ENCODE measurements at places on chromosomes 5 and 9.
A peak's percentile ranks its signal among the peaks of the same experiment; 100 is the strongest.

- DNase-seq: no peak
These were observed 11.4 kb downstream of the AIF1L start for GRCh38 chr9:131107760-131108159.

DNA sequence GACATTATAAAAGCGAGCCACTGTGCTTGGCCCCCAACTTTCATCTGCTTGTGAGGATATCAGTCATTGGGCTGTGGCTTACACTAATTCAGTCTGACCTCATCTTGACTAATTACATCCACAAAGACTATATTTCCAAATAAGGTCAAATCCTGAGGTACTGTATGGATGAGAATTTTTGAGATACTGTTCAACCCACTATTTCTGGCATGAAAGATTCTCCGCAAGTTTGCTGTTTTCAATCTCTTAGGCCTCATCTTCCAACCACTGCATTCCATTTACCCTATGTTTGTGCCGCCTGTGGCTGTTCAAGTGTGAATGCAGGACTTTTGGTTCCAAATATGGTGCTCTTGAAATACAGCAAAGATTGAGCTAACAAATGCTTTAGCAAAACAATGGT is 400.9 kb upstream of the SGCD start:
- DNase-seq: no peak

DNA sequence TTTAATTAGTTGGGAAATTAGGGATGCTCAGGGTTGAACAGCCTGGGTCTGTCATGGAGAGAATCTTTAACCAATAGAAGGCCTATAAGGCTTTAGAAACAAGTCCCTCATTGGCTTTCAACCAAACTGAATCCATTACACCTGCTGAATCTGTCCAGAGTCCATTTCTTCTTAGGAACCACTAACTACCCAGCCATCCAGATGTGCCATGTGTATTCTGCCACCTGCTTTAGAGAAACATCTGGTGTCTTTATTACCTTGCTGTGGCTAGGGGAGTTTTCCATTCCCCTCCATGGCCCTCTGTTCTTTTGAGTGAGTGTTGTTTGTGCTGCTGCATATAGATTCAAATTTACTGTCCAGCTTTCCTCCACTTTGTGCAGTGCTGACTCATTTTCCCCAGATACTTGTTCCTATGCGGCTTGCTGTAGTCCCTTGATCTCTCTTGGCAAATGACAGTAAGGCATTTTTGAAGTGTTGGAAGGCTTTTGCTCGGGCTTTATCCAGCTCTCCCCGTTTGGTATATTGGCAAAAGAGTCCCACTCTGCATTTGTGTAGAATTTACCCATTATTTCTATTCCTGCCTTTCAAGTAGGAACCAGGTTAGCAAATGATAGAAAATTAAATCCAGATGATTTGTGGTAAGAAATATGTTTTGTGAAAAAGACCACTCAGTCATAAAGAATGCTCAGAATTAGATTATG is 54.6 kb downstream of the NLN start:
- DNase-seq: no peak

GRCh38 chr5:132782101-132782500 is 5.1 kb upstream of the SEPTIN8 start:
- no peak for DNase-seq

DNA sequence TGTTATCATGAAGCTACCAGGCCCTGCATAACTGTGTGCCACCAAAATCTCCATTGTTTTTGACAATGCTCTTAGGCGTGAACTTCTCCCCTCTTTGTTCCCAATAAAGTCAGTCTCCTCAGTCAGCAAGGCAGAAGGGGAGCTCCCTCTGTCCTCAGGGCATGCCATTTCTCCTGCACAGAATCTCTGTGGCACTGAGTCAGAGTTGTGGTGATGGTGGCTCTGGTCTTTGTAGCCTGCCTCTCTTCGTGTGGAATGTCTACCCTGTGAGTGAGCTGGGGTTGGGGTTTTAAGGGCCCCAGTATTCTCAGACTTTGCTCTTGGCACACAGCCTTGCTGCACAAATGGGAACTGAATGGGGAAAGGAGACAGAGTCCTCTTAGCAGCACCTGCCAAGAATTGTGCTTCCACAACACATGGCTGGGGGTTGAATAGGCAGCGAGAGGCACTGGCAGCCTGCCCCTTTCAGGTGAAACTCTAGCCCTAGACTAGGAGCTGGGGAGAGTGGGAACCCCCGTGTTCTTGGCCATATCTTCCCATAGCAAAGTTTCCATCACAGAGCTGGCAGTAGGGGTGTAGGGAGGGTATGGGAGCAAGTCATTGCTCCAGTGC is 146.6 kb downstream of the SH3GL2 start:
- DNase-seq: no peak

DNA sequence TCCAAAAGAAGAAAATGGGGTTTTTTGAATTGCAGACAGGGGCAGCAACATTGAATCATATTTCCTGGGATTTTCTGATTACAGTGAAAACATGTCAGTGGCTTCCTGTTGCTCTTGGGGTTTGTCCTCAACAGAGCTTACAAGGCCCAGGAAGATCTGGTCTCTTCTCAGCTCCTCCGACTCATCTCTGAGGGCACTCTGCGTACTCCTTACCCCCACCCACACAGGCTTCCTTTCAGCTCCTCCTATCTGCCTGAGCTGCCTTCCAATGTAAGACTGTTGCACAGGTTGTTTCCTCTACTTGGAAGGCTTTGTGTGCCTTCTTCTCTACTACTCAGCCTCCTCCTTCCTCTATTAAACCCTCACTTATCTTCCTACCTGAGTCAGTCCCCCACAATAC is 245.1 kb upstream of the MEF2C start:
- no peak for DNase-seq

GRCh38 chr5:54215233-54215736 is 95.1 kb downstream of the ARL15 start:
- DNase-seq: no peak

DNA sequence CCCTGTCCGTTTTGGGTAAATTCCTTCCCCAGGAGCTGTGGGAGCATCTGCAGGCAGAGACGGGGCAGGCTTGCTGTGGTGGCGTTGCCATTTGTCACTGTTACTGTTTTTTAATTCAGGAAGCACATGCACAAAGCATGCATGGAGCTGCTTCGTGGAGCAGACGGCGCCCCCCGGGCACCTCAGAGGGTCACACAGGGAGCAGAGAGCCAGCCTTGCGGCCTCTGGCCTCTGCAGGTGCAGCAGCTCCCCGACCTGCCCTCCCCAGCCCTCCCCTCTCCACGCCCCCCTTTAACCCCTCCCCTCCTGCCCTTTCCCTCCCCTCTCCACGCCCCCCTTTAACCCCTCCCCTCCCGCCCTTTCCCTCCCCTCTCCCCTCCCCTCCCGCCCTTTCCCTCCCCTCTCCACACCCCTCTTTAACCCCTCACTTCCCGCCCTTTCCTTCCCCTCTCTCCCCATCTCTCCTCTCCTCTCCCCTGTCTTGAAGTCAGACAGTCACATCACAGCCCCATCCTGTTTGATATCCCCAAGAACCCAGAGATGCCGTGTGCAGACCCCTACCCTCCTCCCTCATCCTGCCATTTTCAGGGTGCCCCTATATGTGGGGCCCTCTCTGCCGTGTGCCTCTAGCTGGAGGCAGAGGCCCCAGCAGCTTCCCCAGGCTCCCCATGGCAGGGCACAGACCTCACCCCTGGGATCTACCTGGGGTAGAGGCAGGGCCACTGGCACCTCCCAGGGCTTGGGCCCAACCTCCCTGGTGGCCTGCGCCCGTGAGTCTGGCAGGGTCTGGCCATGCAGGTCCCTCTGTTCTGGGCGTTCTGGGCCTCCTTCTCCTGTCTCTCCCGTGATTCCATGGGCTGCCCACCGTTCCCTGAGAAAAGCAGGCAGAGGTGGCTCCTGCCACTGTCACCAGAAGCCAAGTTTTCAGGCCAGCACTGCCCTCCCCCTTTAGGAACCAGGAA is 29.6 kb upstream of the UBAC1 start:
- DNase-seq: no peak

DNA sequence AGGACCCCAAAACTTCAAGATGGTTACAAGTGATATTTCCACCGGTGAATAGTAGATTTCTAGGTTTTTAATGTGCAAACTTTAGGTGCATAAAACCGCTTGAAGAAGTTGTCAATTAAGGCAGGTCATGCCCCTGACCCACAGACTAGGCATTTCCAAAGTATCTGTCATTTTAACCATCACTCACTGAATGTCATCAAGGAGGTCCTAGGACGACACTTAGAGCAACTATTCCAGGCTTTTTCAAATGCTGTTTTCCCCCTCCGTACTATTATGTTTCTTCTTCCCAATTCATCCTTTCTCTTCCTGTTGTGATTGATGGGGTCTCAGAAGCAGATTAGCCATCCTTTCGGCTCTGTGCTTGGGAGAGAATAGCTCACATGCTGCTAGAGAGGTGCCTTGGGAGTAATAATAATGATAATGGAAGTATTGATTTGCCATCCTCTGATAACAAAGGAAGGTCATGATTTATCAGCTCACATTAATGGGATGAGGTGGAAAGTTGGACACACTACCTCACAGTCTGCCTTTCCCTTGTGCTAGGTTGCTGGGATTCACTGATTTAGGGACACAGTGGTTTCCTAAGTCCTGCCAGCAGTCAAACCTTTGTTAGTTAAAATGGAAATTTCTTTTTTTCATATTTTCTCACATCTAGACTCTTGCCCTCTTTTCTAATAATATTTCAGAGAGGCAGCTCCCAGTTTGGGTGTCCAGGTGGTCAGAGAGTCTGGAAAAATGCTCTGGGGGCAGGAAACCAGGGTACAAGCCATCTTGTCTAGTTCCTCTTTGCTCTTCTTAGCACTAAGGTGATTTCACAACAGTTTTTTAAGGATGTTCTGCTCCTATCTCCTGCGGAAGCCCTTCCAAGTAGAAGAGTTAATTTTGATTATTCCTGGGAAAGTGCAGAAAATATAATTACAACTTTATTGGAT is 67.0 kb downstream of the PTTG1 start:
- DNase-seq: no peak

GRCh38 chr5:122180146-122180712 is 50.9 kb downstream of the ZNF474 start:
- DNase-seq: no peak

DNA sequence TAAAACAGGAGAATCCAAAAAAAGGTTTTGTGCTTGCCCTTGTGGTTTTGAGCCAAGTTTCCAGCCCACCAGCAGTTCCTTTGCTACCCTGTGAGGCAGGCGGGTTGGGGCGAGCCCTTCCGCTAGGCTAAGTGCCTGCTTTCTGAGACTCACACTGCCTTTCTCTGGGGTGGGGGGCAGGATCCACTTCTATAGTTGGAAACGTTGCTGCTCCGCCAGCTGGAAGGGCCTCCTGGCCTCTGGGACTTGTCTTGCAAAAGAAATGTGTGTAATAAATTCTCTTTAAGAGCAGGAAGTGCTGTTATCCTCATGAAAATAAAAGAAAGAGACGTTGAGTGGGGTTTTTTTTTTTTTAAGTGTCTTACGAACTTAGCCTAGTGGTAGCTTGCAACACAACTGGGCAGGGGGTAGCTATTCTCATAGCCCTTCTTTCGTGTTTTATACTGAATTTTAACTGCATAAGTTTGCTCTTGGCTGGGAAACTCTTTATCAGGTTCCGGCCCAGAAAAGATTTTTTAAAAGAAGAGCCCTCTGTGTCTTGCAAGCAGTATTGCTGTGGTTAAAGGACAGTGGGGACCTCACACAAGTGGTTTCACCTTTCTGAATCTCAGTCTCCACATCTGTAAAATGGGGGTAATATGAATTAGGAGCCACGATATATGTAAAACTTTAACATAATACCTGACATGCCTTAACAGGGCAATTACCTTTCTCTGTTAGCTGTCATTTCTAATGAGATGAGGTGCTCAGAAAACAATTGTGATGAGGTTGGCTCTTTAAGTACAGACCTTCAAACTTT is 19.8 kb downstream of the JADE2 start:
- no peak for DNase-seq

DNA sequence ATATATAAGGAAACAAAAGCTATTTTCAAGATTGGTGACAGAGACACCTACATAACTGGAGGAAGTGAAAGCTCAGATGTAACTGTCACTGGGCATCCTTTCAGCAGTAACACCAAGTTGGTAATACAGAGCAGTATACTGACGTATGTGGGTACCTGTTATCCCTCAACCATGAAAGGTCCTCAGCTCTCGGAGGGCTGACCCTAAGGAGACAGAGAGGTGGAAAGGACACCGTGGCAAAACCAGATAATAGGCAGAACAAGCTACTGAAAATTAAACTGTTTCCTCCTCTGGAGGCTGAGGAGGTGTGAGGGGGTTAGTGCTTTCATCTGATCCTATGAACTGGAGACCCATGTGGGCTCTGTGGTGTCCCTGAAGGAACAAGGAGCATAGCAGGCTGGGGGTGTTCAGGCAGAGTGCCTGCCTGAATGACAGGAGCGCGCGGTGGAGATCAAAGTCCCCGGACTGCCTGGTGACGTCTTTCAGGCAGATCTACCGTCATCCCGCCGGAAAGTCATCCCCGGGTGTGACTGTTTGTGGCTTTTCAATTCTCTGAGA is 130.2 kb upstream of the FSTL4 start:
- DNase-seq: no peak

- DNase-seq: no peak
These were observed 63.5 kb upstream of the MOCS2 start for GRCh38 chr5:53173083-53173482.

- DNase-seq: no peak
These were observed 123.0 kb downstream of the GALNT10 start for GRCh38 chr5:154313360-154314017.

- DNase-seq: no peak
These were observed 308.8 kb upstream of the DMRT1 start for GRCh38 chr9:532707-533106.

- no peak for DNase-seq
These were observed 150.9 kb downstream of the ZSWIM6 start for GRCh38 chr5:61482980-61483379.

GRCh38 chr5:68431601-68432337 is 216.2 kb downstream of the PIK3R1 start:
- no peak for DNase-seq

DNA sequence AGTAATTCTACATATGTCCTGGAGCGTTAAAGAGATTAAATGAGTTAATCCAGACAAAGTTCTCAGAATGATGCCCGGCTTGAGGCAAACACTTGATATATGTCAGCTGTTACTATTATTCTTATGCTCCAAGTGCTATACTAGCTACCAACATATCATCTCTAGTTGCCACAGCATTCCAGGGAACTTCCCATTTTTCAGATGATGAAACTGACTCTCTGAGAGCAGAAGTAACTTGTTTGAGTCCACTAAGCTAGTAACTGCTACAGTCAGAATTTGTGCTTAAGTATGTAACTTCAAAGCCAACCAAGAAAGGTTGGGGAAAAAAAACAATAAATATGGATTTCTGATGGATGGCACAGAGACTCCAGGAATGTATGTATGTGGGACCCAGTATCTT is 98.1 kb downstream of the CDK5RAP2 start:
- no peak for DNase-seq

DNA sequence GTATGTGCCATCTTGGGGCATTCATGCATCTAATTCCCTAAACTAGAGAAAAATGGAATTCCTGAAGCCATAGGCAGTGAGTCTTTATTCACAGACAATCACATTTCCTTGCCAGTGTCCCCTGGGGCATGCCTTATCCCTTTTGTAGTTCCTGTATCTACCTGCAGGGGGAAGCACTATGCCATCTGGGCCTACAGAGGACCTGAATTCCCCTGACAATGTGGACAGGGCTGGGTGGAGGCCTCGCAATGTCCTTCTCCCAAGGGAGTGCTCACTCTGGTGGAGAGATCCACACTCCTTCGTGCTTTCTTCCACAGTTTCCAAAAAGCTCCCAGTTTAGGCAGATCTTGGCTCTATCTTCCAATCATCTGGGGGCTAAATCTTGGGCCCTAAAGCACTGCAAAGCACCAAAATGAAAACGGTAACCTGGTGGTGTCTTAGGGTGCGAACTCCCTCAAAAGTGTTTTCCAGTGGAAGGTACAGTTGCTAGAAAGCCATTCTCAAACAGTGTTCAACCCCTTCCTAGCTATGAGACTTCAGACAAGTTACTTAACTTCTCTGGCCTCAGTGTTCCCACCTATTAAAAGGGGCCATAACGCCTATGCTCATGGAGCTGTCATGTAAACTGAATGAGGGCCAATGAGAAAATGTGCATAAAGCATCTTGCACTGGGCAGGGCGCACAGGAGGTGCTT is 17.5 kb downstream of the WHRN start:
- DNase-seq: peak; percentile 59
